ENCODE measurements at places on chromosomes 7 and 10.

GRCh38 chr10:69734797-69735468, 66.8 kb upstream of the COL13A1 start:
- no peak for DNase-seq

GRCh38 chr10:72653383-72654096, 27.7 kb upstream of the MICU1 start:
- no peak for DNase-seq

GRCh38 chr10:20466731-20467130, 430.4 kb downstream of the NEBL start:
- DNase-seq: no peak

DNA sequence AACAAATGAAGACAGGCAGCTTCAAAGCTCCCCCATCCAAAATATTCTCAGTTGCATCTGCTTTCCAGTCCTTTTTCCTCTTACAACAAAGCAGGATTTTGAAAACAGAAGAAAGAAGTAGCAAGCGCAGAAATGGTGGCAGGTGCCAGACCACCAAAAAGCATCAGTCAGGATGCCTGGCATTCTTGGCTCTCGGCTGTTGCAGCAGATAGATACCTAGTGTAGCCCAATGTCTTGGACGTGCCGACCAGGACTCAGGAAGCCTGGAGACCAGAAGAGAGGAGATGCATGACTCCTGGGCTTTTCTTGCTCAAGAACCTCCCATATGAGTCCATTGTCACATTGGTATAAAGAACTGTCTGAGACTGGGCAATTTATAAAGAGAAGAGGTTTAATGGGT, 115.2 kb downstream of the RAB18 start:
- no peak for DNase-seq

DNA sequence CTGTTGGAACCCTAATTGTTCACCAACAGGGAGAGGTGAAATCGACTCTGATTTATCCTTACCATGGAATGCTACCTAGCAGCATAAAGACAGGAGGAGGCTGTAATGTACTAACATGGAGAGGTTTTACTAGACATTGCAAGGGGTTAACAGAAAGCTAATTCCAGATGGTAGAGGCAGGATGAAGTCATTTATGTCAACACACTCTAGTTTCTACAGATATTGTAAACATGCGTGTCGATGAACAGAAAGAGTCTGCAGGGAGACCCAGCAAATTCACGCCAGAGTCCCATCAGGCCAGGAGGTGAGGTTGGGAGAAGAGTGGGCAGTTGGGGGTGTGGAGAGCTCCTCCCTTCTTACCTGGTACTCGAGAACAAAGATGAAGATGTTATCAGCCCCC, 7.0 kb downstream of the NPC1L1 start:
- no peak for DNase-seq

DNA sequence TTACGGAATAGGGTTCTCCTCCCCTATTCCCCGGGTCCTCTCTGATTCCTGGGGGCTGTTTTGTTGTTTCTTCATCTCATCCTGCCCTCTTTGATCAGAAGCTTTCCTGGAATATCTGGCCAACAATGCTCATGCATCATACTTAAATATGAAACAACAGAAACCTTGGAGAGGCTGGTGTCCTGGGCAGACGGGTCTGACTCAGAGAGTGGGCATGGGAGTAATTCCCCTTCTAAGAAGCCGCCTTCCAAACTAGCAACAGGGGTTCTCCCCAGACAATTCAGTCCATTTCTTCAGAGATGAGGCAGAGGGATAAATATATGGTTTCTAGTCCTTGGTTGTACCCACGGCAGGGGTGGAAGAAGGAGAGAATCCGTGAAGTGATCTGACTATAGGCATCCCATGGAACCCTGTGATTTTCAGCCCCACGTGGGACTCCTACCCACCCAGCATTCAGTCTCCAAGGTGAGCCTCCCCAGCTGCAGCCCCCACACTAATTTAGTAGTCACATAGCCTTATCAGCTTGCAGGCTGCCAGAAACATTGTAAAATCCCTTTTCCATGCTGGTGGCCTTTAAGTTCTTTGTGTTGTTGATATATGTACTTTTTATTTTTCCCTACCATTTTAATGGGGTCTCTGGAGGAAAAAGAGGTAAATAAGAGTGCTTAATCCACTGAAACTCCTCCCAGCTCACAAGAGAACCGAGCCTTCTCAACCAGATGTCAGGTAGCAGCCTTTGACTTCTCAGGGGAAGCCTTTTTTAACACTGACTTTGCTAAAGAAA, 119.2 kb downstream of the SFMBT2 start:
- DNase-seq: no peak

GRCh38 chr10:69075431-69075830, 12.5 kb upstream of the SRGN start:
- no peak for DNase-seq

DNA sequence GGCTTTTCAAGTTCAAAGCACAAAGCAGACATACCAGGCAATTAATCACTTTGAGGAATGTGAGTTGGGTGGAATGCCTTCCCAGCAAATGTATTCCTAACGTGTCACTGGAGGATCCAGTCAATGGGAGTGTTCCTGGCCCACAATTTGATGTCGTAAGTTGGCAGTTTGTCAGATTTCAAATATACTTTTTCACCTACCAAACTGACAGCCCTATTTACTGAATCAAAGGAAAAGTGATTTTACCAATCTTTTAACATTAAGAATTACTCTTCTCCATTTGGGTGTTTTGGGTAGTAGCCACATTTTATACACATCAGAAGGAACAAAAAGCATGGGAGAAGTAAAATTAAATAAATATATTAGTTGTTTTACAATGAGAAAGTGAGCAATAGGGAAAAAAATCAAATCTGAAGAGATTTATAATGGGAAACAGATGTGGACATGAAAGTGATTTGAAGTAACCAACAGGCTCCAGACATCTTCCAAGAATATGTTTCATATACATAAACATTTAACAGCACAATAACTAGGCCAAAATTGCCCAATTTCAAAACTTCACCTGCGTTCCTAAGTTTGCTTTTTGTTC, 222.9 kb downstream of the MTERF1 start:
- DNase-seq: no peak

GRCh38 chr7:36128448-36129047, 24.5 kb upstream of the EEPD1 start:
- no peak for DNase-seq

DNA sequence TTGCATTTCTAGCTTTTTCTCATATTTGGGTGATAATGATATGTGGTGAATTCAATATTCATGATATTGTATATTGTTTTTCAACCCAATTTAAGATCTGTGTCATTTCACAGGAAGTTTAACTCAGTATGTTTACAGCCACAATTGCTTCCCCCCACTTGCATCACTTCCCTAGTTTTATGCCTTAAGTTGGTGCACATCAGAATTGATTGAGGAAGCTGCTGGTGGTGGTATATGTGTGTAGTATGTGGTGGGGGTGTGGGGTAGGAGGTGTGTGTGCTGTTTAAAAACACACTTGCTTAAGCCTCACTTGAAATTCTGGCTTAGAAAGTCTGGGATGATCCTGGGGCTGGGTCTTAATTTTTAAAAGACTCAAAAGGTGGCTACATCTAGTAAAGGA, 245.1 kb upstream of the AOAH start:
- no peak for DNase-seq

DNA sequence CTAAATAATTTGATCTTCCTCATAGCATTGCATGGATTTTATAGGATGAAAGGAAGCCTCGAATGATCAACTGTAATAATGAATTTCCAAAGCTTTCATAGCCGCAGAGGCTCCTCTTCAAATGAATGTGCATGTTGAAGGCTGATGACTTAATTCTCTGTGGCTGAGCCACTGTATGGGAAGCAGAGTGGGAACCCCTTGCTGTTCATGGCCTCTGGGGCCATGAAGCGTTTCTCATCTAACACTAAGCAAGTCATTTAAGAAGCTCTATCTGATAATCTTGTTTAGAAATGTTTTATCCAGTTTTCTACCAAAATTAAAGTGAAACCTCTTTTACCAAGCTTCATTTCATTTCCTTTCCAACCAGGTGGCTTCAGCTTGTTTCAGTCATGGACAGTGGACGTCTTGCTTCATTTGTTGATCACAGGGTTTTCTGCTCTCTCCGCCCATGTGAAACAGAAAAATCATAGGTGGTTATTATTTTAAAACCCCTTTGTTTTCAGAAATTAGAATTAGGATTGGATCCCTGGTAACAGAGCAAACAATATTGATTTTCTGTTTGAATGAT, 10.3 kb upstream of the ADARB2 start:
- DNase-seq: no peak

- no peak for DNase-seq
Measured at GRCh38 chr7:26007510-26007909, 144.5 kb upstream of the NFE2L3 start.

DNA sequence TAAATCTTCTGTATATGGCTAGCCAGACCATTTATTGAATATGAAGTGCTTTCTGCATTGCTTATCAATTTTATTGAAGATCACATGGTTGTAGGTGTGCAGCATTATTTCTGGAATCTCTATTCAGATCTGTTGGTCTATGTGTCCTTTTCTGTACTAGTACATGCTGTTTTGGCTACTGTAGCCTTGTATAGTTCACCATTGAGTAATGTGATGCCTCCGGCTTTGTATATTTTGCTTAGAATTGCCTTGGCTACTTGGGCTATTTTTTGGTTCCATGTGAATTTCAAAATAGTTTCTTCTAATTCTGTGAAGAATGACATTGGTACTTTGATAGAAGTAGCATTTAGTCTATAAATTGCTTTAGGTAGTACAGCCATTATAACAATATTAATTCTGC, 1187.2 kb downstream of the XPNPEP1 start:
- no peak for DNase-seq

DNA sequence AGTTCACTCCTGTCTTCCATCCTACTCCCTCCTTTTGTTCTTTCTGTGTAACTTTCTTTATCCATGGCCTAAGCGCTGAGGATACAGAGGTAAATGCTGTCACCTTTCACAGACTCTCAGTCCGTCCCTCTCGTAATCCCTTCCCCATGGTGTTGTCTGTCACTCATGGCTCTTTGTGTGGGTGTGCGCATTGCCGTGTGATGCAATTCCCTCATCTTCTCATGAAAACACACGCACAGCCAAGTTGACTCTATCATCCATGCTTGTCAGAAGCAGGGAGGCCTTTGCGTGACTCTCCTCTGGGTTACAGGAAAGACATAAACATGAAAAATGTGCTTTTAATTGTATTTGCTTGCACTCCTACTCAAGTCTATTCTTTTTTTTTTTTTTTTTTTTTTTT, 125.6 kb upstream of the C7orf33 start:
- no peak for DNase-seq

DNA sequence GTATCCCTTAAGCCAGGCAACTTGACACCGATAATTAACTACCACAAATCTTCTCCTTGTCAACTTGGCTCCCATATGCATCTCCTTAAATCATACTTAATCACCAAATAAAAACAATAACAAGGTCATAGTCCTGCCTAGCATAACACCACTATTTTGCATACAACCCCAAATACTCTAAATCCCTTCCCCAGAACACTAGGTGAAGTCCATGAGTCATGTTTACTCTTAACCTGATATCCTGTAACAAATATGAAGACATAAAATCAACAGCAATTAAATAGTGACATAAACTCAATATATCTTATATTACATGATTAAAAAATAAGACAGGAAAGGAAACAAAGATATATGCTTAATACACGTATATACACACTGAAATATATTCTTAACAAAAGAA, 362.0 kb downstream of the ETV1 start:
- DNase-seq: no peak

GRCh38 chr10:124765256-124765655, 21.1 kb upstream of the FAM53B start:
- DNase-seq: no peak

GRCh38 chr10:74900297-74900696, 73.9 kb downstream of the KAT6B start:
- DNase-seq: no peak

- no peak for DNase-seq
Measured at GRCh38 chr7:6307762-6308161, 35.3 kb upstream of the CYTH3 start.

DNA sequence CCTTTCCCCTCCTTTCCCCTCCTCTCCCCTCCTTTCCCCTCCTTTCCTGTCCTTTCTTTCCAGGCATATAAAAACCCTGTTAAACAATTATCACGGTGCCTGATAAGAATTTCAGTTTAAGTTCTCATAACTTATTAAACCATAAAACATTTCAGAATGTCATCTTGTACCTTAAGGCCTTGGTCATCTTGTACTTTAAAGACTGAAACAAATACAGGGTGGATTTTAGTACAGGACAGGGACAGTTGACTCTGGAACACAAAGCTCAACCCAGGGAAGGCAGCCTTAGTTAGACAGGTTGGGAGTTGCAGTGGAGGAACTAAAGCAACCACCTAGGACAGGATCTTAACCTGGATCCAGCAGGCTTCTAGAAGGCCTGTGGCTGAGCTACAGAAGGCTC, 1.2 kb downstream of the AGR3 start:
- no peak for DNase-seq

- no peak for DNase-seq
Measured at GRCh38 chr7:67653856-67654454, 657.3 kb downstream of the TYW1 start.

All from activated T-cell treated with anti-CD3 and anti-CD28 coated beads for 24 hours (primary cell).